ENCODE measurements at places on chromosomes 7 and 10. TPM values are rescaled to one million over a fixed set of nuclear protein-coding genes. Genes with fewer than 3 reads are reported as not detected.
A peak's percentile ranks its signal among the peaks of the same experiment; 100 is the strongest.

Gene AMPH
- 0.19 TPM for total RNA-seq

GRCh38 chr7:132451161-132451560 lies 125.1 kb downstream of the PLXNA4 start:
- no peak for DNase-seq

DNA sequence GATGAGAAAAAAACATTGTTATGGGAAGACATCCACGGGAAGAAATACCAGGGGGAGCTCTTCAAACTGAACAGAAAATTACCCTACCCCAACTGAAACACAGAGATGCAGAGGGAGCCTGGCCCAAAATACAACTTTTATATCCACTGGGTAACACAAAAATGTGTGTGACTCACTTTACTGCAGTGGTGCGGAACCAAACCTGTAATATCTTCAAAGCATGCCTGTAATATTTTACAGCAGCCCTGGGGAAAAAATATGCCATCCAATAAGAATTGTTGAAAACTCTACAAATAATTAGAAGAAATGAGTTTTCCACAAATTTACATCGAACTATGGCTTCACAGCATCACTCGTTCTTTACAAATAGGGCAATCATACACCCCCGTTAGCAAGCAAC lies 49.8 kb upstream of the SRRM3 start:
- no peak for DNase-seq

Gene FXYD4
- total RNA-seq = not detected

- DNase-seq = no peak
Measured at GRCh38 chr10:113021268-113022040, 71.4 kb downstream of the TCF7L2 start.

- peak; percentile 64 for DNase-seq
Measured at GRCh38 chr7:27723085-27723484, 16.9 kb upstream of the TAX1BP1 start.

DNA sequence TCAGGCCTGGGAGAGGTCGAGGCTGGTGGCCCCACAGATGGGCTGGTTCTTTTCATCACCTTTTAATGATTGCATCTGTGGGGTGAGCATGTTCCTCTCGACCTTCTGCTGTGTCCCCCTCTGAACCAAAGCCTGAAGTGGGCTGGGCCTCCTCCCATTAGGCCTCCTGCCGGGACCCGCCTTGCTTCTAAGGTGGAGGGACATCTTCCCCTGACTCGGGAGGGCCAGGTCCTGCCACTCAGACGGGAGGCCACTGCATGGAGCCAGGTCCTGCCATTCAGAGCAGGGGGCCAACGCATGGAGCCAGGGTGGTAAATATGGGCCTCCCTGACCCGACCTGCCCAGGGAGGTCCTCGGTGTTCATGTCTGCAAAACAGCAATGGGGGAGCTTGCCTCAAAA lies 188.4 kb downstream of the EBF3 start:
- no peak for DNase-seq

GRCh38 chr10:132504501-132505272 lies 32.9 kb upstream of the INPP5A start:
- DNase-seq = no peak

- DNase-seq = peak; percentile 48
Measured at GRCh38 chr7:152511736-152512135, 75.9 kb upstream of the KMT2C start.

Gene VTI1A
- total RNA-seq = 39.0 TPM

- DNase-seq = peak; percentile 66
Measured at GRCh38 chr10:58457761-58458616, 54.7 kb upstream of the BICC1 start.

- peak; percentile 31 for DNase-seq
Measured at GRCh38 chr10:98376485-98376884, 38.5 kb downstream of the PYROXD2 start.

Data from LHCN-M2 (cell line).